ENCODE measurements at places on chromosomes 1 and 21.

DNA sequence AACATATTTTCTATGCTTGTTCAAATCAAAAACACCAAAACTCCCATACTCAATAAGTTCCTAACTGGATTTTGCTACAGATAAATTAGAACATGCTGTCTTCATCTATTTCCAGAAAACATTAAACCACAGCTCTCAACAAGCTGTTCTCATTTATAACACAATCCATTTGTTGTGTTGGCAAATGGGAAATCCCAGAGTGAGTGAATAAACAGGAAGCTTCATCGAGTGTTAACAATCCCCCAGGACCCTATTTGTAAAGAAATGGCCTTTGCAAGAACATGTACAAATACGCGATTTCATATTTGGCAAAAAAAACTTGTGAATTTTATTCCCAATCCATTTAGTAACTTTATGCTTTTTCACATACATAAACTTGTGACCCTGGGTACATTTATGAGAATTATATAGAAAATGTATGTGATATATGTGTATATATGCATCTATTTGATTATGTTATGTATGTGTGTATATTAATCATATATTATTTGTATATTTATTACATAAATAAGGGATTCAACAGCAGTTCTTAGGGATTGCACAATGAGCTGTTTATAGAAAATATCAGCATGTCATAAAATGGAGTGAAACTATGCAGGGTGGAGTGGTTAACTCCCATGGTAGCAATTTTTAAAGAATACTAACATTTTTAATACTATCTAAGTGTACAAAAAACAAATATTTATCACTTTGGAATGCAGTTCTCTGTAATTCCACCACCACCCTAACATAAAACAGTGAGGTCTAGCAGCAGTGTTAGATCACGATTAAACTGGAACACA, 160.0 kb downstream of the NEGR1 start:
- DNase-seq, result no peak

DNA sequence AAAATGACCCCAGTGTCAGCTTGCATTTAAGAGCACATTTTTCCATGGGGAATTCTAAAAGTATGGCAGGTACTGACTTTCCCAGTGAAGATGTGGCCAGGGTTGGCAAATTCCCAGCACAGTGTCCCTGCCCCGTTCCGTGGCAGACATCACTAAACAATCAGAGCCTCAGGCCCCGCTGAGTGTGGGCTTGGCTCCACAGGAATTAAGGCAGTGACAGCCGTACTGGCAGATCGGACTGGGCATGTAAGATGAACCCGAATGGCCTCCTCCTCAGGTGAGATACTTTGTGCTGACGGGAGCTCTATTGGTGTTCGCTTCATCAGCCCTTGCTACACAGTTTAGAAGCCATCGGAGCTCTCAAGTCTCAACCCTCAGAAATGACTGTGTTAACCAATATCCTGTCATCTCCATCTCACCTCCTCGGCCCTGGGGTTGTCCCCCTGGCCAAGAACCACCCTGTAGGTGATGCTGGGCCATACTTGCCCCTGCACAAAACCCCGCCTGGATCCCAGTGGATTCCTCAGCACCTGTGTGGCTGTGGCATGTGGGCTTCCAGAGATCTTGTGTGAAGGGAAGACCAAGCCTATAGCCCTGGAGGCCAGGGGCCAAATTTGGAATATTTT, 29.0 kb upstream of the ABCG1 start:
- peak; percentile 30 for DNase-seq

DNA sequence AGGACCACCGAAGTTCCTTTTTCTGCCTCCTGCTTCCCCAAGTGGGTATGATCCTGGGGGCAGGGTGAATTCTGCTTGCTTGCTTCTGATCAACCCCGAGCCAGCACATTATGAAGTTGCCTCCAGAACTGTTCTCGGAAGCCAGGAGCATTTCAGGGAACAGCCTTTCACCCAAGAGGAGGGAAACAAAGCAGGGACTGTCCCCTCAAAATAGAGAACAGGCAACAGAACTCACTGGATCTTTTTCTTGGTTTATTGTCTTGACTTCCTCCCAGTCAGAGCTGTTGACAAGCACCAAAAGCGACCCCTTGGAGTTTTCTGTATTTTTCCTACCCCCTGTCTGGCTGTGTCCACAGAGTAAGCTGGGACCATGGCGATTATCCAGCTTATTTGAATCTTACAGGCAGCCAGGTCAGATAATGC, 258.3 kb upstream of the SGIP1 start:
- DNase-seq, result peak; percentile 23

GRCh38 chr1:59177756-59178155, 119.1 kb upstream of the FGGY start:
- DNase-seq, result no peak

- DNase-seq, result peak; percentile 18
Measured at GRCh38 chr1:212635141-212635631, 26.6 kb downstream of the ATF3 start.

GRCh38 chr1:151039521-151039920, 3.1 kb downstream of the BNIPL start:
- no peak for DNase-seq

DNA sequence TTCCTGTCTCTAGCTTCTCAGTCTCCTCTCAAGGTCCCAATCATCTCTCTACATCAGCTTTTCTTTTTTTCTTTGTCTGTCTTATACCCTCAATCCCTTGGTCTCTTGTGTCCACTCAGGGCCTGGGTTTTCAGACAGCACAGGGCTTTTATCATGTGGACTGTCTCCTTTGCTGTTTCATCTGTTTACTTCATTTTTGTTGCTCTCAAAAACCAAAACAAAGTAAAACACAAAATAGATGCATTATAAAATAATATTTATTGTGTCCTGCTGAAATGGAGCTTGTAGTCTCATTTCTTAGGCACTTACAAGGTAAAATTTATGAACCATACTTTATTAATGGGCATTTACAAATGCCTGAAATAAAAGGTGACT, 17.8 kb upstream of the SLAMF6 start:
- DNase-seq, result no peak

- no peak for DNase-seq
Measured at GRCh38 chr1:25679171-25679570, 62.6 kb downstream of the MAN1C1 start.

GRCh38 chr1:190963321-190963720, 485.7 kb upstream of the BRINP3 start:
- no peak for DNase-seq

DNA sequence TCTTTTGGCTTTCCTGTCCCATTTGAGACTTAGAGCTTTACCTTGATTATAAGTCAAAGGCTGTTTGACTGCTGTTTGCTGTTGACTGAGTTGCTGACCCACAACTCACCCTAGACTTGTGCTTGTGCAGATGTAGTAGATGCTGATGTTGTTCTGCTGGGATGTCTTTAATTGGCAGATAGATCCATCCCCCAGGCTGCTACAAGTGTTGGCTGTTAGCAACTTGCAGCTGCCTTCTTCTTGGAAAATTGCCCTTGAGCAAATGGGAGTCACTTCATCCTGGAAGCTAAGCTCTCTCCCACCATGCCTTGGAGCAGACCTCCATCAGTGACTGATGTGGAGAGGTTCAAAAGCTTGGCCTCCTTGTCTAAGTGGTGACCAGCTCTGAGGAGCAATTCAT, 139.3 kb upstream of the KIAA0040 start:
- DNase-seq, result no peak

DNA sequence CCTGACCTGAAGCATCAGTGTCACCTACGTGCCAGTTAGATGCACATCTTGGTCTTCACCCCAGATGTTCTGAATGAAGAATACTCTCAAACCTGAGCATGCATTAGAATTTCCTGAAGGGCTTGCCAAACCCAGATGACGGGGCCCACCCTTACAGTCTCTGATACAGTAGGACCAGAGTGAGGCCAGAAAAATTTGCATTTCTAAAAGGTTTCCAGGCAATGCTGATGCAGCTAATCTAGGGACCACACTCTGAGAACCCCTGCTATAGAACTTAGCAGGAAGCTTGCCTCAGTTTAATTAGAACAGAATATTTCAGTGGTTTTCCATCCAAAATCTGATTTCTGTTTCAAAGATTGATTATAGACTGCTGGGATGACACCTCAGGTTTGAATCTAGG, 9.9 kb upstream of the CTBS start:
- DNase-seq, result no peak

- DNase-seq, result no peak
Measured at GRCh38 chr1:20486457-20487235, 636 bp upstream of the CAMK2N1 start.

DNA sequence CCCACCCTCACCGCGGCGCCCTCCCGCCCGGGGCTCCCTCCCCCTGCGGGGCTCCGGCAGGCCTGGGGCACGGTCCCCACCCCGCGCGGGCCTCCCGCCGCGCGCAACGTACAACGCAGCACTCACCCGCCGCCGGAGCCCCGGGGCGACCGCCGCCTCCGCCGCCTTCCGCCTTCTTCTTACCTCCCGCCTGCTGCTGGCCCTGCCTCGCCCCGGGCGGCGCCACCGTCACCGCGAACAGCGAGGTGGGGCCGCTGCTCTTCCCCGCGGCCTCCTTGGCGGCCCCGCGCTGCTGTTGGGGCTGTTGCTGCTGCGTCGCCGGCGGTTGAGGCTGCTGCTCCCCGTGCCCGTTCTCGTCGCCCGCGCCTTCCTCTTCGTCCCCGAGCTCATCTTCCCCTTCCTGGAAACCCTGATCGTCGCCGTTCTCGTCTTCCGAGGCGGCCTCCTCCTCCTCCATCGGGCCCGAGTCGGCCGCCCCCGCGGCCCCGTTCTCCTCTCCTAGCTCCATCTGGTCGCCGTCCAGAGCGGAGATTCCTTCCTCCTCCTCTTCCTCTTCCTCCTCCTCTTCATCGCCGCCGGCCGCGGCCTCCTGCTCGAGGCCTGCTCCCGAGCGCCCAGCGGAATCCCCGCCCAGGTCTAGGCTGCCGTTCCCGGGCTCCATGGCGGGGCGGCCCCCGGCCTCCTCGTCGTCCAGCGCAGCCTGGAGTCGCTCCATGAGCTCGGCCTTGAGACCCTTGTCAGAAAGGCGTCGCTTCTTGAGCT, 671 bp downstream of the HNRNPU start:
- no peak for DNase-seq

GRCh38 chr1:44371206-44371605, 16.1 kb upstream of the ERI3 start:
- no peak for DNase-seq

DNA sequence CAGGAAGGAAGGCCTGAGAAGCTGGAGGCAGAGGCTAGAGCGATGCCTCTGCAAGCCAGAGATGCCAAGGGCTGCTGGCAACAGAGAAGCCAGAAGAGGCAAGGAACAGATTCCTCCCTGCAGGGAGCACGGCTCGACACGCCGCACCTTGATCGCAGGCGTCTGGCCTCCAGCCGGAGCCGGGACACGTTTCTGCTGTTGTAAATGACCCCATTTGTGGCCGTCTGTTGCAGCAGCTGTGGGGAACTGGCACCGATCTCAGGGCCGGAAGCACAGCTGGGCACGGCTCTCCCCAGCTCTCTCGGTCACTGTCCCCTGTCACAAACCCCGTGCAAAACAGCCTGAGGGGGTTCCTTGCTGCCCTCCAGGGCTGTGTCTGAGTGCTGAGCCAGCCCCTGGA, 59.6 kb downstream of the SIK1 start:
- no peak for DNase-seq

GRCh38 chr1:21567241-21568005, 58.2 kb downstream of the ALPL start:
- DNase-seq, result no peak

- DNase-seq, result no peak
Measured at GRCh38 chr1:66731170-66731865, 20.9 kb upstream of the DYNLT5 start.

- DNase-seq, result no peak
Measured at GRCh38 chr1:175757381-175758015, 14.1 kb upstream of the TNR start.

DNA sequence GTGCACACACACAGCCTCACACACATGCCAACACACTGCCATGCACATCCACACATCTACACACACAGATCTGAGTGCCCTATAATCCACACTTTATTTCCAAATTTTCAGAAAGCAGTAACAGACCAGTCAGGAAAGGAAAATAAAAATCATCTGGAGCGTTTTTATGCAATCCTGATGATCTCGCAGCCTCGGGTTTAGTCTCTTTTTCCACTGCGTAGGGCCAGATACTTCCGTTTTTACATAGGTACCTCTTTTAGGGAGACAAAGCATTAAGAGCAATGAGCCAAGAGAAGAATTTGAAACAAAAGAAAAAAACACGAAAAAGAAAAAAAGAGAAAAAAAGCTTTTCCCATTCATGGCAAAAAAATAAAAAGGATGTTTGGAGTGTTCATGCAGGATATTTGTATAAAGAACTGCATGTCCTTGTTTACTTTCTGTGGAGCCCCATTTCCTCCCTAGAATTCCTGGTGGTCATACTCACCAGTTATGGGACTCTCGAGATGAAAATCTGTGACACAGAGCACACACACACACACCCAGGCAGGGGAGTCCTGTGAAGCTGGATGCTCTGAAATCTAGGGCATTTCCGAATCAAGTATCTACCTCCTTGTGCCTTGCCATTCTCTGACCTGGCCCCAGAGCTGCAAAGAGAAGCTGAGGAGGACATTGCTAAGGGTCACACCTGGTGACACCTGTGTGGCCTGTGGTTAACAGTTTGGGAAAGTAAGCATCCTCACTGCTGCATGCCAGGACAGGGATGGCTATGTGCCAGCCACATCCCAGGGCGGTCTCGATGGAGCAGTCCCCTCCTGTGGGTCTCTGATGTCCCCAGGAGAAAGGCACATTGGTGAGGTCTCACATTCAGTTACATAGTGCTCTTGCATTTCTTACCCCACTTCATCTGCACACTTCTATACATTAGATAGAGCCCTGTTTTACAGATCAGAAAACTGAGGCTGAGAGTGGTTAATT, 83.6 kb downstream of the RUNX1 start:
- DNase-seq, result no peak

Measured in CD4-positive, alpha-beta T cell treated with Interleukin-21 for 1 hour (primary cell).